ENCODE measurements at places on chromosomes 2 and 18. TPM values are rescaled to one million over a fixed set of nuclear protein-coding genes. Genes with fewer than 3 reads are reported as not detected.
A peak's percentile ranks its signal among the peaks of the same experiment; 100 is the strongest.

Gene NYAP2
- not detected for total RNA-seq

DNA sequence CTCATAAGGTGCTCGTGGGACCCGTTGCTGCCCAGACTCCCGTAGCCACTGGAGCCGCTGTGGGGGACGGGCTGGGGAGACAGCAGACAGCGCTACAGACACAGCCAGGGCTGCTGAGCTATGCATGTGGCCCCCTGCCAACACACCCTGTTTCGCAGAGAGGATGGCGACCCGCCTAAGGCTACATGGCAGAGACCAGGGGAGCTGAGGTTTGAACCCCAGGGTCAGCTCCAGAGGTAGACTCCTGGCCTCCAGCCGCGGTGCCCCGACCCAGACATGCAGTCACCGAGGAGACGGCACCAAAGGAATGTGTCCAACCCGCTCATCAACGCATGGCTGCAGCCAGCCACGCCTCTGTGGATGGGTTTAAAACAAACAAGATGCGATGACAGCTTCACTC is 21.0 kb upstream of the HES6 start:
- no peak for DNase-seq

- peak; percentile 30 for DNase-seq
Measured at GRCh38 chr2:227717687-227718567, at the start of gene SLC19A3. TSS of gene SLC19A3 (minus strand) at chr2:227718028. CDS start at chr2:227702318, 15,710 bp downstream.

DNA sequence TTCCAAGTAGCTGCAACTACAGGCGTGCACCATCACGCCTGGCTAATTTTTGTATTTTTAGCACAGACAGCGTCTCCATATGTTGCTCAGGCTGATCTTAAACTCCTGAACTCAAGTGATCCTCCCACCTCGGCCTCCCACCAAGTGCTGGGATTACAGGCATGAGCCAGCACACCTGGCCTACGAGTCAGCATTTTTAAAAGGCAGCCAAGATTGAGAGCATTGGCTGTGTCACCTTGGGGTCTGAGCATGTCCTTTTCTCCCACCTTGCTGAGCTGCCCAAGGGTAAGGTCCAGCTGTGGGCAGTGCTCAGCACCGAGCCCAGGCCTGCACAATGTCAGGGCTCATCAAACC is 142.8 kb upstream of the LMAN1 start:
- DNase-seq, result no peak

- no peak for DNase-seq
Measured at GRCh38 chr2:202577250-202578183, 57.3 kb upstream of the FAM117B start.

- no peak for DNase-seq
Measured at GRCh38 chr2:107525406-107525805, 301.3 kb upstream of the RGPD4 start.
